ENCODE measurements at places on chromosomes 3 and 15. TPM values are rescaled to one million over a fixed set of nuclear protein-coding genes. Genes with fewer than 3 reads are reported as not detected.

GRCh38 chr3:172111163-172111562, 71.8 kb downstream of the FNDC3B start:
- DNase-seq, result no peak

The MUC13 gene
- 0.26 TPM for total RNA-seq

DNA sequence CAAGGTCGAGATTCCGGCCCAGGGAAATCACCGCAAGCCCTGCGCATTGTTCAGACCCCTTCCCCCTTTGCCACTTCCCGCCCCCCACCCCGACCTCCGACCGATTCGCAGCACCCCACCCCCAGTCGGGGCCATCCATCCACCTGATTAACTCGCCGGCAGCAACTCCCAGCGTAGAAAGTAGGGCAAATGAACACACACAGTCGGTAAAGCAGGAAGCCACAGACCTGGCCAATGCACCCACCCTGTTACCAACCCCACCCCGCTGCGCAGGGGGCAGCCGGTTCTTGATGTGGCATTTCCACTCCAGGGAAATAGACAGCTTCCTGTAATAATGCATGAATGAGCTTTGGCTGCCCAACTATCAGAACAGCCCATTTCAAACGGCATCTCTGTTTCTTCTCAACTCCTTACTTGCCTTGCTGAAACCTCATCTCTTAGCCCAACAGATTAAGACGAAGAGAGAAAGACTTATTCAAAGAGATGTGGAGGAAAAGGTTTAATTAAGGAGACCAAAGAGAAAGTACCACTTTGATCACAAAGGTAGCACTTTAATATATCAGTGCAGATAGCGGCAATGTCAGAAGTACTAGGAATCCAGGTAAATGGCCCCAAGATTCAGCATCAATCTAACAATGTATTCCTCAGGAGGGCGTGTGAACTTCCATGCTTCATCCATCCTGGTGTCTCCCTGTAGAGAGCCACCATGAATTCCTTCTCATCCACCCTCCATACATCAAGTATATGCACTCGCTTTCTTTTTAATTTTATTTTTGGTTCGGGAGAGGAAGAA, 1.9 kb downstream of the TNIK start:
- DNase-seq, result no peak

The NOX5 gene
- 0.23 TPM for total RNA-seq

DNA sequence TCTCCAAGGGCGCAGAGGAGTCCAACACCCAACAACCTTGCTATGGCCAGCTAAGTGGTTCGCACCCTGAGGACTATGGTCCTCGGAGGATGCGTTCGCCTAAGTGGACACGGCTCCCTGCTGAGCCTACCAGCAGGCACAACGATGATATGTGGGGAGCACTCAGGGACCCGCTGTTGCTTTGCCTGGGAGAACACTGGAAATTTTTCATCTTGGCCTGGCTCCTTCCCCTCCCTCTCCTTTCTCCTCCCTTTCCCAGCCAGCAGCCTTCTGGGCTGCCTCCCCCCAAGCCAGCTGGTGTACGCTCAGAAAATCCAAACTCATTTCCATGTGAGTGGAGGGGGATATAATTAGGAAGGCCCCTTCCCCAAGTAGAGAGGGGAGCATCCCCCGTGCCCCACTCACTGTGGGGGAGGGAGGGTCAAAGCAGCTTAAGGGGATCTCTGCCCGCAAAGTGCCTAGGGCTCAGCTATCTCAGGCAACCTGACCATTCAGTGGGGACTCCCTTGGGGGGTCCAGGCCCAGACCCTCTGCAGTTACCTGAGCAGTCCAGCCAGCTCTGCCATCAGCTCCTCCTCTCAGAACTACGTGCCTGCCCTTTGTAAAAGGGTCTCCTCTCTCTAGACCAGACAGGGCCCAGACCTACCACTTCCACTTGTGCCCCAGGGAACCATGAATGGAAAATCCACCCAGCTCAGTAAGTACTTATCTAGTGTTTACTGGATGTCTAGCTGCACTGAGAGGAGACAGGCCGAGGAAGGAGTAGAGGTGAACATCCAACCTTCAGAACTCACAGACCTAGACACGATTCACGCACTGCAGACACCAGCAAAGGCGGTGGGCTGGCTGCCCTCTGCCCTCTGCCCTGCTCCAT, 742 bp upstream of the SEMA7A start:
- DNase-seq, result no peak

GRCh38 chr3:81891055-81891895, 129.8 kb upstream of the GBE1 start:
- no peak for DNase-seq

The CXCR6 gene
- total RNA-seq, result 0.10 TPM

The SMCO1 gene
- not detected for total RNA-seq

DNA sequence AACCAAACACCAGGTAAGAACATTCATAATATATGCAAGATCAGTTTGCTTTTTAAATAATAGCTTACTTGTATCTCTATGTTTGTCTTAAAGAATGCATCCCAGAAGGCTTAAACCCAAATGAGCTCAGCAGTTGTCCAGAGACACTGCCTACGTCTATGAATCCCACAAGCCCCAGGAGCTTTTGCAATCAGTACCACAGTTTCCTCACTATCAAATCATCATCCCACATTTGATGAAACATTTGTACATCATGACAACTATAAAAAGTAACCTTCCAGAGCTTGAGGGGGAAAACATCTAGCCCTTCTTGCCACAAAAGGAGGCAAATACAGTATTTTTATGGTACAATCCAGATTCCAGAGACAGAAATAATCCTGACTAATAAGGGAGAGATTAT, 63.7 kb downstream of the ATP8B4 start:
- no peak for DNase-seq

Data from NCI-H460 (cell line).